ENCODE measurements at places on chromosomes 16 and 17.

DNA sequence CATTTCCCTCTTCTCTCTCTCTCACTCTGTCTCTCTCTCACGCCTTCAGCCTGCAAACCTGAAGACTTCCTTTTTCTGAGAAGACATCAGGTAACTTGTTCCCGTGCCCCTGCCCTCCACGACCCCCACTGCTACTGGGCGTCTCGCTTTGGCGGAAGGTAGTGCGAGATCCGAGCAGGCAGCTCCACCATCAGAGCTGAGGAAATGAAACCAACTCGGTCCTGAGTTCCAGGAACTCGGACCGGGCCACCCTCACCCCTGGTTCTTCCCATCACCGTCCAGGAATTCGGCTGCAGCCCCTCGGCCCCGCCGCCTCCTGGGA, 585 bp downstream of the MLKL start:
- DNase-seq, result peak; percentile 33

GRCh38 chr17:80762076-80762475, 217.4 kb downstream of the RPTOR start:
- DNase-seq, result no peak

DNA sequence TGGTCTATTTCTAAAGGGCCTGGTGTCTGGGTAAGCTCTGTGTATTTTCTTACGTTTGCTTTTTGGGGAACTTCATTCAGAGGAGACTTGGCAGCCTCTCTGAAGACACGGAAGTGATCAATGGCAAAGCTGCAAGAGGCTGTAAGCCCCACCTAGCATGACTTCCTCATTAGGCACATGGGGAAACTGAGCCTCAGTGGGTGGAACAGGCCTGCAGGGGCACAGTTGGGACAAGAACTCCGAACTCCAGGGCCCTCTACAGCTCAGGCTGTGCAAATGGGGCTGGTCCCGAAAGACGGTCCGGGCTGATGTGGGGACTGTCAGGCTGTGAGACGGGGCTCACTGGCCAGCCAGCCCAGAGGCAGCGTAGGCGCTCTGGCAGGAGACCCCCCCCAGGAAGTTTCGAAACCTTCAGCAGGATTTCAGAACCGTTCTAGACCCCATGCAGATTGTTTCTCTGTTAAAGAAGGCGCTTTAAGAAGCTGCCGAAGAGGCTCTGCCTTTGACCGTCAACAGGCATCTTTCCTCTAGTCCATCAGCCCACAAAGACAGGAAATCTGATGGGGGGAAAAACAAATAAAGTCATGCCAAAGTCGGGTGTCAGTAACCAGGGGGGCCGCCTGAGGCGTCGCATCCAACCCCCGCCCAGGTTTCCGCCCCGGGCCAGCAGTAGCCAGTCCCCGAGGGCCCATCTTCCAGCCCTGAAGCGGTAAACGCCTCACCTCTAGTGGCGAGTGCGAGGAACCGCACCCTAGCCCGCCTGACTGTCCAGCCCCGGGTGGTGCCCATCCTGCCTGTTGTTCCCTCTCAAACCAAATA, 79.8 kb upstream of the TBC1D3K start:
- peak; percentile 63 for DNase-seq

- DNase-seq, result no peak
These were observed 2.7 kb downstream of the SULT1A1 start for GRCh38 chr16:28607116-28607623.

DNA sequence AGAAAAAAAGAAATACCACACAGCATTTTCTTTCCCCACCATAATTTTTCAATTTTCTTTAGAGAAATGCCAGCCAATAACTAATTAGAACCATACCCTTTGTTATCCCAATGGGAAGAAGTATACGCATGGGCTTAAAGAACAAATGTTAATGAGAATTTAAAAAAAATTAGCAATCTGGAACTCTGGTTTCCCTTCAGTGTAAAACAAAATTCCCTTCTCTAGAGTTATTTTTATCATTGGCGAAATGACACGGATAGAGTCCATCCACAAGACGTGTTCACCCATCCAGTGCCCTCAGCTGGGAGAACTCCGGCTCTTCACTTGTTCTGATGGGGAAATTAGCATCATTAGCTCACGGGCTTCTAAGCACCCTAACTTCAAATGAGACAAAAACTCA, 3.3 kb downstream of the NXN start:
- DNase-seq, result no peak

DNA sequence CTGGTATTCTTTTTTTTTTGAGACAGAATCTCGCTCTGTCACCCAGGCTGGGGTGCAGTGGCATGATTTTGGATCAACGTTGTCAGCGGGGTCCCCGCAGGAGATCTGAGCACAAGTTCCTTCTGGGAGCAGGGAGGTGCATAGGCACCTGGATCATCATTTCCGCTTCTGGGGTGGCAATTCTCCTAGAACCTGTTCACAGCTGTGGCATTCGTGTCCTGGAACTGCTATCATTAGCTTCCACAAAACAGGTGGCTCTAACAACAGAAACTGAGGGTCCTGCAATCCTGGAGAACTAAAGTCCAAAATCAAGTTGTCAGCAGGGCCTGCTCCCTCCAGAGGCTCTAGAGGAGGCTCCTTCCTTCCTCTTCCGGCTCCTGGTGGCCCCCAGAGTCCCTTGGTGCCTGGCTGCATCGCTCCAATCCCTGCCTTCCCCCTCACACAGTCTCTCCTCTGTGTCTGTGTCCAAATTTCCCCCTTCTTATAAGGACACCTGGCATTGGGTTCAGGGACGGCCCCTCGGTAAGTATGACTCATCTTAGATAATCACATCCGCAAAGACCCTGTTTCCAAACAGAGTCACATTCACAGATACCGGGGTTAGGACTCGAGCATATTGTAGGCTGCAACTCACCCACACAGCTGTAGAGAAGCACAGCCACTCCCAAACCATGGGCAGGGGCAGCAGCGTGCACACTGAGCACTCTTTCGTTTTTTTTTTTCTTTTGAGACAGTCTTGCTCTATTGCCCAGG, 43.5 kb upstream of the KLHDC4 start:
- DNase-seq, result no peak

GRCh38 chr17:6574687-6575595, 18.6 kb upstream of the PITPNM3 start:
- DNase-seq, result peak; percentile 61

DNA sequence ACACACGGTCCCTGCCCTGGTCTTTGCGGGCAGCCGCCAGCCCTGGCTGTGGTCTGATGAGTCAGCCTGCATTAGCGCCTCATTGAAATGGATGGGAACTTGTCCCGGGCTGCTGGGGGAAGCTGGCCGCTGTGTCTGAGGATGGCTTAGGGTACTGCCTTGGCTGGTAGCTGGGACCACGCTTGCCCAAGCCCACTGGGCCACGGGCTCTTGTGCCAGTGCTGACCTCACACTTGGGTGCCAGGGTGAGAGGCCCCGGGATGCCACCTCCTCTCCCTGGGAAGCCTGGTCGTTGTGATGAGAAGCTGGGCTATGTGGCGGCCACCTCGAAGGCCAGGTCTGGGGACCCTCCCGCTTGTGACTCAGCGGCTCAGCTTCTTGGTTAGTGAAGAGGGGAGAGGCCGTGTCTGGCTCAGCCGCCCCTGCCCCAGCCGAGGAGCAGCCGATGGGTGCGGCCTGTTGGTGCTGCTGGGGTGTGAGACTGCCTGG, 10.7 kb downstream of the CACNA1H start:
- DNase-seq, result no peak

DNA sequence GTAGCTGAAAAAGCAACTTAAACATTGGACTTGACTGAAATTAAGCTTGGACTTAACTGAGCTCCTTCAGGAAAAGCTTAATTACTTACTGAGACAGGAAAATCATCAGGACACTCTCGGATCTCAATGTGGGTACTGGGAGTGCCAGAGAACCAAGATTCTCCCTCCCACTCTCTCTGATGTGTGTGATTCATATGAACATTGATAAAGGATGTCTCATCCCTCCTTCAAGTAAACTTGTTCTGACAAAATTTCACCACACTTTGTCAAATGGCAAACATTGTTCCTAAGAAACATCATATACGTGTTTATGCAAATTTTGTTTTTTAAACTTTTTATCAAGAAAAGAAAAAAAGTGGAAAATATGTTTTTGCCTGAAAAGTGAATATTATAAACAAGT, 4.1 kb upstream of the SLFN5 start:
- DNase-seq, result no peak

DNA sequence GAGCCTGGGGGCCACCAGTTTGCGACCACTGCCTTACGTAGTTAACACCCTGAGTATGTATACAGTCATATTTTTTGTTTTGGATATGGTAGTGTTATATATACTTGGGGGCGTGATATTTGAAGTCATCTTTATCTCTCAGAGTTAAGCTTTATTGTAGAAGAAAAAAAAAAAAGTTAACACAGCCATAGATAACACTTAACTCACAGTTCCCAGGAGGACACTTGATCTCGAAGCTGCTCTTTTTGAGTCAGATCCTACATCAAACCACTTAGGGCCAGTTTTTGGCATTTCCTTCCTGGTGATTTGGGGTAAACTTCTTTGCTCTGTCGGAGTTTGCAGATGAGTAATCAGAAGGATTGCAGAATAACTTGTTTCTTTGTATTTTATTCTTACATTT, 5.8 kb downstream of the ITPRIPL2 start:
- DNase-seq, result no peak

DNA sequence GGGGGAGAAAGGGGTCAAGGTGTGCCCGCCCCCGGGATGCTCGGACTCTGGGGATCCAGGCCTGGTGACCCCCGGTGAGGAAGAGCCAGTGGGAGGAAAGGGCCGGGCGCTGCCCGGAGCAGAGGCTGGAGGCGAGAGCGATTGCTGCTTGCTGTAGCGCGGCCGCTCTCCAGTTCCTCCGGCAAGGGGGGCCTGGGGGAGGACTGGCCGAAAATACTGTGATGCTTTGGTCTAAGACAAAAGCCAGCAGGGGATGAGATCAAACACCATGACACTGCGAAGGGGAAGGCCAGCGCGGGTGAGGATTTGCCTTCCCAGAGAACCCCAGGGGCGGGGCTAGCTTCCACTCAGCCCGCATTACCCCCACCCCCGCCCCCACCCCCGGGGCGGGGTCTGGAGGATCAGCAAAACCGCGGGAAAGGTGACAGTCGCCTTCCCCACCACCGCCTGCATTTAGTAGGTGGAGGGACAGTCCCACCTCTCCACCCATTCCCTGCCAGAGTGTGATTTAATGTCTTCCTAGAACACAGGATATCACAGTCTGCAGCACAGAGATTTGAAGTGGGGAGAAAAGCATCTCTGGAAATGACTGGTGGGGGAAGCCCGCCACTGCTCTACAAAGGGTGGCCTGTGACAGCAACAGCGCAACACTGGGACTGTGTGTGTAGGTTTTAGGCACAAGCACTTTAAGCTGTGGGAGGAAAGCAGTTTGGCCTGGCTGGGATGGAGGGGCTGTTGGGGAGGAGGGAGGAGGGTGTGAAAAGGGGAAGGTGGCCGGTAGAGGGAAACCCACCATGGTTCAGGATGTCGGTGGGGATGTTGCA, 25.7 kb downstream of the MRC2 start:
- DNase-seq, result peak; percentile 96

GRCh38 chr17:2058586-2059546, 4.0 kb downstream of the HIC1 start:
- peak; percentile 75 for DNase-seq

- no peak for DNase-seq
These were observed 177.2 kb downstream of the TMEM132E start for GRCh38 chr17:34756637-34757021.

DNA sequence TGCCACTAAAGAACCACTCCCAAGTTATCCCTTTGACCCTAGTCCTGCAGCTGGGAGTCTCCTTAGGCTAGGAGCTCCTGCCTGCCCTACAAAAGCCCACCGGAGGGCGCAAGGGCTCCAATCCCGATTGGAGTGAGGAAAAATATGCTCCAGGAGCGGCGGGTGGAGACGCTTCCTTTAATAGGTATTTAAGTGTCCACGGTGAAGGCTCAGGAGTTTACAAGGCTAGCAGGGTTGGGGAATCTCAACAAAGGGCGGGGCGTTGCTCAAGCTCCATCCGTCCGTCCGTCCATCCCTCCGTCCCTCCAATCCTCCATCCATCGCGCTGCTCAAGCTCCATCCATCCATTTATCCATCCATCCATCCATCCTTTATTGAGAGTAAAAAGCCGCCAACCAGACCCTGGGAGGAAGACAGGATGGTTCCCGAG, 556 bp upstream of the SPNS1 start:
- no peak for DNase-seq

GRCh38 chr17:55661256-55661758, 61.4 kb downstream of the TMEM100 start:
- no peak for DNase-seq

GRCh38 chr16:30992276-30992780, 7.3 kb downstream of the HSD3B7 start:
- DNase-seq, result no peak

GRCh38 chr16:85674828-85675227, 13.9 kb downstream of the GINS2 start:
- DNase-seq, result no peak

DNA sequence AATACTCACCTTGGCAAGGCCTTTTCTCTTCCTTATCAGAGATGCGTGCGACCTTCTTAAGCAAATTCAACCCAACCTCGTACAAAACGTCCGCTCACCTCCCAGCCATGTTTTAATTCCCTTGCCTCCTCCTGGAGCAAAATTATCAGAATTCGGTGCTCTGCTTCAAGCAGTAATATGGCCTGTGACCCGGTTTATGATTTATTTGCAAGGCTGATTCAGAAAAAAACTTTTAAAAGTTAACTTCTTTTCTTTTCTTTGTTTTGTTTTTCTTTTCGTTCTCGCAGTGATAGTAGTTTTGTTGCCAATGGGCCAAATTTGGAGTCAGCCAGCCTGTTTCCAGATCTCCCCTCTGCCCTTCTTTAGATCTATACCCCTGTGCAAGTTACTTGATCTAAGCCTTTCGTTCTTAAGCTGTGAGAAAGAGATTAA, at the start of gene PHLPP2:
Gene PHLPP2 (minus strand): TSS at position 382 of the 432 bp plus-strand sequence. CDS start 9,906 bp downstream, outside the sequence.
- no peak for DNase-seq

DNA sequence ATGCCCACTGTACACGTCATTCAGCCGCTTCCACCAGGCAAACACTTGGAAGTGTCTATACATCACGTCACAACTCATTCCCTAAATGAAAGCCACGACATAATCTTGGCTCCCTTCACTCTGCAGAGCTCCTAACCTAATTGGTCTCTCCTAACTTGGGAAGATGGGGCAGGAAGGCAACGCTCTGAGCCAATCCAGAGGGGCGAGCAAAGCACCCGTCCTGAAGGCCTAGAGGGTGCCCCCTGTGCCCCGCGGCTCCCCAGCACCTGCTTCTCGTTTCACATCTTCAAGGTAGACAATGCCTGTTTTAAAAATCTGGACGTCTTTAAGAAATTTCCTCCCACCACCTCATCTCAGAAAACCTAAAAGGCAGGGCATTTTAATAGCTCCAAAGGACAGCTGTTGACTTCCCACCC, 1.0 kb downstream of the CSNK2A2 start:
- DNase-seq, result no peak

DNA sequence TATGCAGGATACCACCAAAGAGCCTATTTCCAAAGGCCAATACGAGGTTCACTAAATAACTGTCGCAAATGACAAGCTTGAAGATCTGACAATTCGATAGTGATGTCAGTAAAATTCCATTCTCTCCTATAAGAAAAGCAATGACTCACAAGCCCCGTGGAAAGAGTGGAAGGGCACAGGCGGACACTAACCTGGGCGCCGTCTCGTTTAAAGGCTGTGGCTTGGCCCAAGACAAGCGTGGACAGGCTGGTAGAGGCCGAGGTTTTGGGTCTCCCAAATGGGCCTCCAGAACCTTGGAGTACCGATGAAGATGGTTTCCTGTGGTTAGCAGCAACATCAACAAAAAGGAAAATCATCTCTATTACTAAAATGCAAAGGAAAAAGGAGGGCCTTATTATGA, 16.5 kb upstream of the SLC38A8 start:
- DNase-seq, result no peak

GRCh38 chr16:67445913-67446907, 15.3 kb downstream of the HSD11B2 start:
- DNase-seq, result no peak
